WTC11 (cell line): ENCODE measurements at places on chromosomes 13 and 19. TPM values are rescaled to one million over a fixed set of nuclear protein-coding genes. Genes with fewer than 3 reads are reported as not detected.

- DNase-seq, result no peak
Observed at GRCh38 chr19:3826163-3826562, 40.0 kb upstream of the MATK start.

GRCh38 chr19:38742296-38742695, 2.0 kb downstream of the CAPN12 start:
- no peak for DNase-seq

- no peak for DNase-seq
Observed at GRCh38 chr13:95921485-95921884, 131.7 kb downstream of the UGGT2 start.

GRCh38 chr13:108346376-108346775, 76.9 kb downstream of the TNFSF13B start:
- no peak for DNase-seq

DNA sequence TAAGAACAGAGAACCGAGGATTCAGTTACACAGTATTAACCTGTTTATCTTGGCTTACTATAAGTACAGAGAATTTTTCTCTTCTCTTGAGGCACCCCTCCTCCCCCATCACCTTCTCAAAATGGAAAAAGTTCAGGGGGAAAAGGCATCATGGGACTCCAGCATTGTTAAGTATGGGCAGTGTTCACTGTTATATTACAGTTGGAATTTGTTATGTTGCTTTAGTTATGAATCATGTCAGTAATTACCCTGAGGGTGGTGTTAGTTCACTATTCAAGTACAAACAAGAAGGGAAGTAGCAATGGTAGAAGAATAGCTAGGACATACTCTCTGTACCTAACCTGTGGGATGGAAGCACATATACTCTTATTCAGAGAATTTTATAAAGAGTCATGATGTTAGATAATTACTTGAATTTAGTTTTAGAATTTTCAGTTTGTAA, 12.0 kb downstream of the LPAR6 start:
- no peak for DNase-seq

DNA sequence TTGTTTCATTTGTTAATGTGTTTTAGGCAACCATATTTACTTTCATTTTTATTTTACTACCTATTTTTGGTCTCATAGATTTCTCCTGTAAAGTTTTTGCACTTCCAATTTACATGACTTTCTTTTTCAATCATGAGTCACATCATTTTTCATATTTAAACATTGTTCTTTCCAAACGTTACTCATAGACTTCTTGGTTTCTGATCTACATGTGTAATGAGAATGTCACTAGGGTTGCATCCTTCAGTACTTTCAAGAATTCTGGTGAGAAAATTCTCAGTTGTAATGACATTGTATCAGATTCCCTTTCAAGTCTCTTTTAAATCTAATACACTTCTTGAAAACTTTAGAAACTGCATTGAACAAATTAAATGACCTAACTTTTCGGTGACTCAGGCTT, 991.7 kb downstream of the EFNB2 start:
- DNase-seq, result no peak

DNA sequence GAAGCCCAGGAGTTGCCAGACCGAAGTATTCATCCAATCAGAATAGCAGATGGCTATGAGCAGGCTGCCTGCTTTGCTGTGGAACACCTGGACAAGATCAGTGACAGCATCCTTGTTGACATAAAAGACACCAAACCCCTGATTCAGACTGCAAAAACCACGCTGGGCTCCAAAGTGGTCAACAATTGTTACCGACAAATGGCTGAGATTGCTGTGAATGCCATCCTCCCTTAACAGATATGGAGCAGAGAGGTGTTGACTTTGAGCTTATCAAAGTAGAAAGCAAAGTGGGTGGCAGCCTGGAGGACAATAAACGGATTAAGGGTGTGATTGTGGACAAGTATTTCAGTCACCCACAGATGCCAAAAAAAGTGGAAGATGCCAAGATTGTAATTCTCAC, 250.3 kb upstream of the OBI1 start:
- DNase-seq, result no peak

GRCh38 chr13:112716461-112716820, 26.6 kb downstream of the ATP11A start:
- peak; percentile 9 for DNase-seq

DNA sequence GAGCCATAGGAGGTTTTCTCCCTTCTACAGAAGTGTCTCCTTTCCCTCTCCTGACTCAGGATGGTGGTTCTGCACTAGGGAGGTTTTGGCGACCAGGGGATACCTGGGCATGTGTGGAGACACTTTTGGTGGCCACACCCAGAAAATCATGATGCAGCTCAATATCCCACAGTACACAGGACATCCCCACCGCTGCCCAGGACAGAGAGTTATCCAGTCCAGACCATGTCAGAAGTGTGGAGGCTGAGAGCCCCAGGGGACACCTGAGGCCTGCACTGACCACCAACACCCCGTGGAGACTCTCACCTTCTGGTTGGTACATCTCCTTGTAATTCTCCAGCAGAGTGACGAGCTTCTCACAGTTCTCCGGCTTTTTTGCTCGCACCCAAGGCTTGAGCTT, 16.6 kb downstream of the PEG3 start:
- DNase-seq, result no peak

GRCh38 chr13:44243198-44243857, 130.3 kb upstream of the SERP2 start:
- peak; percentile 67 for DNase-seq

DNA sequence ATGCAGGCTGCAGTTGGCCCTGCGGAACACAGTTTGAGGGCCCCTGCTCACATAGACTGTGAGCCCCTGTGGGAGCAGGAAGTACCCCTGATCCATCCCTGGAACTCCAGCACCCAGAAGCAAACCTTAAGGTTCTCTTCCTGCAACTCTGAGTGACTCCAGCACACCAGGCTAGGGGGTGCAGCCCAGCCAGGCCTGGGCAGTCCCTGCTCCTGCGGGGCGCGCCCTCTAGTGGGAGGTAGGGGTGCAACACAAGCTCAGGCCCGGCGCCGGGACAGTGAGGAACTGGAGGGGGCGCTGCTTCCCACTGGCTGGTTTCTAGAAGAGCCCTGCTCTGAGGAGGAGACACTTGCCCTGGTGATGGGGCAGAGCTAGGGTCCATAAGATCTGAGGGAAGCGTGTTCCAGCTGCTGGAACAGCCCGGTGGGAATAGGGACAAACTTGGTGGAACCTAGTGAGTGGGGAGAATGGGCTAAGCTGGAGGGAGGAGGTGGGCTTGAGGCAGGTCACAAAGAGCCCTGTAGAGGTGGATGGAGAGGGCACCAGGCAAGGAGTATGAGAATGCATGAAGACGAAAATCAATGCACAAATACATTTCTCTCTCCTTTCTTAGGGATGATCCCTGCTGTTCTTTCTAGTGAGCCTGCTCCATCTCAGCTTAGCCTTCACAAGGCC, 5.0 kb downstream of the ZSCAN5A start:
- DNase-seq, result peak; percentile 91

DNA sequence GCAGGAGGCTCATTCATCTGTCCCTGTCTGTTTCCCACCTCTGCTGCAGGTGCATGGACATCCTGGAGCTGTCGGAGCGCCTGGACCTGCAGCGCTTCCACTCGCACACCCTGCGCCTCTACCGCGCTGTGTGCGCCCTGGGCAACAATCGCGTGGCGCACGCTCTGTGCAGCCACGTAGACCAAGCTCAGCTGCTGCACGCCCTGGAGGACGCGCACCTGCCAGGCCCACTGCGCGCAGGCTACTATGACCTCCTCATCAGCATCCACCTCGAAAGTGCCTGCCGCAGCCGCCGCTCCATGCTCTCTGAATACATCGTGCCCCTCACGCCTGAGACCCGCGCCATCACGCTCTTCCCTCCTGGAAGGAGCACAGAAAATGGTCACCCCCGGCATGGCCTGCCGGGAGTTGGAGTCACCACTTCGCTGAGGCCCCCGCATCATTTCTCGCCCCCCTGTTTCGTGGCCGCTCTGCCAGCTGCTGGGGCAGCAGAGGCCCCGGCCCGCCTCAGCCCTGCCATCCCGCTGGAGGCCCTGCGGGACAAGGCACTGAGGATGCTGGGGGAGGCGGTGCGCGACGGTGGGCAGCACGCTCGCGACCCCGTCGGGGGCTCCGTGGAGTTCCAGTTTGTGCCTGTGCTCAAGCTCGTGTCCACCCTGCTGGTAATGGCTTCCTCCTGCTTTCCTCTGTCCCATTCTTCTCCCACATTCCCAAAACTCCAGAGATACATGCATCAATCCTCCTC, 52.2 kb downstream of the RYR1 start:
- DNase-seq, result no peak

Gene THAP8
- total RNA-seq, result 6.6 to 10.7 TPM (median 6.9 TPM) in 3 replicates
